ENCODE measurements at places on chromosomes 6 and 20. TPM values are rescaled to one million over a fixed set of nuclear protein-coding genes. Genes with fewer than 3 reads are reported as not detected.

DNA sequence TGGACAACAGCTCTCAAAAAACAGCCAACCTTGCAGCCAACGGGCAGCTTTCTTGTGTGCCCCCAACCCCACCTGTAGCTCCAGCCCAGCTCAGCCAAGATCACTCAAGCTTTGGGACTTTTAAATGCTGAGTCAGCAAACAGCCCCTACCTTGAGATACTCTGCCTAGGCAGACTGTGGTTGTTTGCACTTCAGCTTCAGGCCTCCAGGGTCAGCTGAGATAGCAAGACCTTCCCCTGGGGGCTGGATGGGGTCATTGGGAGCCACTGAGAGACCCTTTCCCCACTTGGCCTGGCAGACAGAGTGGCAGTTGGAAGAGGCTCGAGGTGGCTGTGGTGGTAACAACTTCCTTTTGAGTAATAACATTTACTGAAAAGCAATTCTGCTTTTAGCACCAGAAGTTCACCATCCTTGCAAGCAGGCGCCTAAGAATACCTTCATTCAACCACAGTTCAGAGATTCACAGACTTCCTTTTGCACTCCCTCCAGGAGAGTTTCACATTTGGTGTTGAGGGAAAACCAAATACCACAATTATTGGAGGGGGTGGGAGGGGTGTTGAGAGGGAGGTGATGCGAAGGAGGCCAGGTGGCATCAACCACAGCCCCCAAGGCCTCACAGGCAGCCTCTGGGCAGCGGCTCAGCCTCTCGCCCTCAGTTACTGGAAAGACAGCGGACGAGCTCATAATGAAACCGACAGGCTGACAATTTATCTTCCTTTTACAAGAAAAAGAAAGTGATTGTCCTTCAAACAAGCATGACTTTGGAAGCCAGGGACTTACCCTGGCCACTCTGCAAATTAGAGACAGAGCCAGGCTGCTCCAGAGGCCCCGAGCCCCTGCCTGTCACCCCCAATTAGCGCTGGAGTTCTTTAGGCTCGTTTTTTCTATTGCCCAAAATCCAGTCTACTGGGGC lies 148.1 kb downstream of the CEBPB start:
- H3K4me1 ChIP-seq: peaks cover 37% of the 10 kb centered on the region
- H3K4me3 ChIP-seq: no peak overlapping the region
- no peaks in the 10 kb centered on the region for H3K36me3 ChIP-seq
- no peaks in the 10 kb centered on the region for H3K27me3 ChIP-seq
- 0 out of 2 replicates have a peak overlapping the region, but pooled peaks have one; percentile 11 for H3K27ac ChIP-seq

DNA sequence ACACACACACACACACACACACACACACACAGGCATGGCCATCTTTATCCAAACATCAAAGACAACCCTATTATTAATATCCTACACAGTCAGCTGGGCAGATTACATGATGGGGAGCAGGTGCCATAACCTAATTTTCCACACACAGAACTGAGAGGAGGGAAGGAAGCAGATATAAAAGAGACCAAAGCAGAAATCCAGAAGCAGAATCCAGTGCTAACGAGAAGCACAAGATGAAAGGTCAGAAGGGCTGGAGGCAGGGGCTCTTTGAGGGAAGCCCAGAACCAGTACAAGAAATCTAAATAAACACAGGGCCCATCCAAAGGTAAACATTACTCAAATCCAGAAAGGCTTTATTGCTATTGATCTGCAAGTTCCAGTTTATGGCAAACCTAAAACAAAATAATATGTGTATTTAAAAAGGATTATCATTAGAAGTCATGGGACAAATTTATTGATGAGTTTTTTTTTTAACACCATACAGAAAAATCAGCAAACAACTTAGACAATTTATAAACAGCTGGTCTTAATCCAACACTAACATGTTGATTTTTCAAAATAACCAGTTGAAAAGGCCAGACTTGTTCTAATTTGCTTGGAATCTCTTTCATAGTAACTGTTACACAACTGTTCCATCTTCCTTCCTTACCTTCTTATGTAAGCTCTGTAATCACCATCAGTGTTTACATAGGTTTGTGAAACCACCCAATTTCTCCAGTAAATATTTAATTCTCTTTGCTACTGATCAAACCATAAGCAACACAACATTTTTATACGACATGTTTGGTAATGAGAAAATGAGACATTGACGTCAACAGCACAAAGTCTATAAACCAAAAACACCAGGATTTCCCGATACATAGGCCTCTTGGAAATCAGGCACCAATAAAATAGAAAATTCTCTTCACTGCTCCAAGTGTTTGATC lies 34.2 kb downstream of the SLC23A2 start:
- H3K36me3 ChIP-seq: peaks cover 11% of the 10 kb centered on the region
- H3K27me3 ChIP-seq: no peaks in the 10 kb centered on the region
- no peak for DNase-seq

GRCh38 chr6:87623248-87623647 lies 33.3 kb downstream of the ORC3 start:
- H3K4me3 ChIP-seq: no peak overlapping the region
- H3K27ac ChIP-seq: no peak overlapping the region
- DNase-seq: no peak
- no peaks in the 10 kb centered on the region for H3K36me3 ChIP-seq

DNA sequence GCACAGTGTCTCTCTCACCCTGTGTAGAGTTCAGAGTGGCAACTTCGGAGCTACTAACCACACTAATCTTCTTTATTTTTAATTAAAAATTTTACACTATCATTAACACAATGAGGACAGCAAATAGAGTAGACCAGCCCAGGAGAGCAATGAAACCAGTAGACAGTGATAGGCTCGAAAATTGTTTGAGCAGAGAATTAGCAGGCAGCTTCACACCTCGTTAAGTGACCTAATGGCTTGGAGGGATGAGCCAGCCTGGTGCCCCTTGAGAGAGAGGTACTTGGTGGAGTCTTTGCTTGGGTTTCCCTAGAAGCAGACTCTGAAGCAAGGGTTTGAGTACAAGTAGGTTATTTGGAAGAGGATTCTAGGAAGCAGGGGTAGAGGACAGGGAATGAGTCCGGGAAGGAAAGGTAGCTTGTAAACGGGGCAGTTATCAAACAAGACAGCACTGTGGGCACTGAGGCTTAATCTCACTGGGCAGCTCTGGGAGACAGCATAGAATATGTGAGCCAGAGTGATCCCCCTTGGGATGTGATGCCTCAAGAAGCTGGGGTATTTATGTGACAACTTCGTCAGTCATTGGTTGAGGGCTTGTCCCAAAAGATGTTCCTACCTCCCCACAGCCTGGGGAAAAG lies 146.1 kb downstream of the PCSK2 start:
- DNase-seq: no peak
- peaks cover 34% of the 10 kb centered on the region for H3K27me3 ChIP-seq
- no peak overlapping the region for H3K27ac ChIP-seq

DNA sequence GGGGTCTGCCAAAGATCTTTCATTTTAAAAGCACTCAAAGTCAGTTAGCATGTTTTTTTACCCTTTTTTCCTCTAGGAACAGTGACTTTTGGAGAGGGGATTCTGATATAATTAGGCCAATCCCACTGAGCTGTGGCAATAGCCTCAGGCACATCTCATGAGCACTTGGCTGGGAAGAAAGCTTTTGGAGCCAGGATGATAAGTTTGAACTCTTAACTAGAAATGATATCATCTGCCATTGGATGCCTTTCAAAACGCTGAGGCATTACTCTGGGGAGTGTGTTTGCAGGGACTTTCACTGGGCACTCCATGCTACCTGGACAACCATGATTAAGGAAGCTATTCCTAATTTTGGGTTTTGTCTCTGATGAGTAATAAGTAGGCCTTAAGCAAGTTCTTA lies 3.7 kb downstream of the SCGN start:
- DNase-seq: no peak
- peaks cover 3% of the 10 kb centered on the region for H3K4me1 ChIP-seq
- no peak overlapping the region for H3K27ac ChIP-seq
- no peaks in the 10 kb centered on the region for H3K36me3 ChIP-seq
- H3K4me3 ChIP-seq: no peak overlapping the region

GRCh38 chr6:134744301-134744700 lies 205.6 kb downstream of the ALDH8A1 start:
- peaks cover 15% of the 10 kb centered on the region for H3K4me1 ChIP-seq
- no peak overlapping the region for H3K27ac ChIP-seq
- DNase-seq: no peak

DNA sequence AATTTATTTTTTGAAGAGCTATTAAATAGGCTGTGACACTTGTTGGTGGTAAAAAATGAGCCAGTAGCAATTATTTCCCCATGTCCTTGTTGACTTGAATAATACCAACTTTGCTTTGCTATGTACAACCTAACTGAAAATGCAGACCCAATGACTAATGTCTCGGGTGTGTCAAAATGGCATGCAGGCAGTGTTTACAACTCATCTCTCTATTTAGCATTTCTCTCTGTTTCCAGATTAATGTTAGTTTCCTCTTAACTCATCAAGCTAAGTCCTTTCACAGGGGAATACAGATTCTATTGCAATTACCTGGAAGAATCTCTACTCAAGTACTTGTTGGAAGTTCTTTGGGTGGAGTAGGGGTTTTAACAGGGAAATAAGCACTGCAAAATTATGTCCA lies 504.4 kb downstream of the BCKDHB start:
- H3K4me3 ChIP-seq: no peak overlapping the region
- H3K27ac ChIP-seq: peak overlapping the region; percentile 29
- no peaks in the 10 kb centered on the region for H3K36me3 ChIP-seq
- peak; percentile 40 for DNase-seq
- peaks cover 10% of the 10 kb centered on the region for H3K4me1 ChIP-seq
- no peaks in the 10 kb centered on the region for H3K27me3 ChIP-seq

GRCh38 chr20:60030471-60030870 lies 72.2 kb downstream of the CDH26 start:
- peaks cover 8% of the 10 kb centered on the region for H3K4me1 ChIP-seq
- no peaks in the 10 kb centered on the region for H3K36me3 ChIP-seq
- H3K27ac ChIP-seq: no peak overlapping the region
- no peak overlapping the region for H3K4me3 ChIP-seq
- no peak for DNase-seq

GRCh38 chr20:20167698-20168097 lies 115.4 kb downstream of the CFAP61 start:
- H3K4me1 ChIP-seq: no peaks in the 10 kb centered on the region
- no peak for DNase-seq
- H3K4me3 ChIP-seq: no peak overlapping the region
- H3K27me3 ChIP-seq: peaks cover 49% of the 10 kb centered on the region
- no peaks in the 10 kb centered on the region for H3K36me3 ChIP-seq

DNA sequence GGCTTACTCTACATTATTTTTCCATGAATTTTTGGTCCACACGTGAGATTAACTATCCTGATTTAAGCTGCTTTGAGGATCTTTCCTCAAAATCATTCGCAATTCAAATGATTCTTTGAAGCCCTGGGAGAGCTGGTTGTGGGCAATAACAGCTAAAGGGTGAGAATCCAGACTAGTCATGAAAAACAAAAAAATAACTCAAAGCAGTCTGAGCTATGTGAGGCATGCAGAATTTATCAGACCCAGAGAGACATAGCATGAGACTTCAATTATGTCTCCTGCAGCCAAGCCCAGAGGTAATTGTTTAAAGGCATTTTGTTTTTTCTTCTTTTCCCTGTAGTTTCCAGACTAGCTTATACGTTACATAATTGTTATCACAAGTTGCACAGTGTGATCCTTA lies 517.3 kb upstream of the PTCHD4 start:
- H3K4me1 ChIP-seq: no peaks in the 10 kb centered on the region
- no peaks in the 10 kb centered on the region for H3K27me3 ChIP-seq
- DNase-seq: no peak
- H3K36me3 ChIP-seq: no peaks in the 10 kb centered on the region
- H3K4me3 ChIP-seq: no peak overlapping the region

GRCh38 chr6:157198425-157199279 lies 124.7 kb downstream of the TMEM242 start:
- no peak overlapping the region for H3K4me3 ChIP-seq
- peak; percentile 85 for DNase-seq
- H3K36me3 ChIP-seq: 0 out of 2 replicates have a peak, but pooled peaks cover 4% of the 10 kb centered on the region
- H3K27me3 ChIP-seq: no peaks in the 10 kb centered on the region
- H3K27ac ChIP-seq: no peak overlapping the region

The SLC13A3 gene
- 6.0 TPM for total RNA-seq

The ZMYND8 gene
- 107 TPM for total RNA-seq

The LPA gene
- total RNA-seq: not detected

The BTBD9 gene
- total RNA-seq: 9.0 TPM

The EPPIN gene
- total RNA-seq: not detected

The SLC17A1 gene
- total RNA-seq: not detected

The BMP5 gene
- total RNA-seq: 0.20 TPM

Measured in PC-9 (cell line).